Stimulated activated CD4-positive, alpha-beta T cell treated with anti-CD3 and anti-CD28 coated beads, Interleukin-2, amount 100 ng/mL, for 24 hours (primary cell): ENCODE measurements at places on chromosomes 16 and 17.

DNA sequence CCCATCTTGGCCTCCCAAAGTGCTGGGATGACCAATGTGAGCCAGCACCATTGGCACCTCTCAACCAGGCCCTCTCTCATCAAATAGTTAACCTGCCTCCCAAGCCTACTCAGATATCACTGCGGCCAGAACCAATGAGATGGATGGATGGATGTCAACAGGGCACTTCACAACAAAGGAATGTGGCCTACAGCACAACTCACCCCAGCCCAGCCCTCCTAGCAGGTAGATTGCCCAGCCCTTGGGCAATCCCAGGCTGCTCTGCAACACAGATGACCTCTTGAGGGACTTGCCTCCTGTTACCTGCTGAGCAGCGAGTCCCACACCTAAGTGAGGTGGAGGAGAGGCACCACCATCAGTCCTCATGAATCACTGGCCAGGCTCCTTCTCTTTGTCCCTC is 22.6 kb upstream of the KIFC3 start:
- DNase-seq, result no peak

DNA sequence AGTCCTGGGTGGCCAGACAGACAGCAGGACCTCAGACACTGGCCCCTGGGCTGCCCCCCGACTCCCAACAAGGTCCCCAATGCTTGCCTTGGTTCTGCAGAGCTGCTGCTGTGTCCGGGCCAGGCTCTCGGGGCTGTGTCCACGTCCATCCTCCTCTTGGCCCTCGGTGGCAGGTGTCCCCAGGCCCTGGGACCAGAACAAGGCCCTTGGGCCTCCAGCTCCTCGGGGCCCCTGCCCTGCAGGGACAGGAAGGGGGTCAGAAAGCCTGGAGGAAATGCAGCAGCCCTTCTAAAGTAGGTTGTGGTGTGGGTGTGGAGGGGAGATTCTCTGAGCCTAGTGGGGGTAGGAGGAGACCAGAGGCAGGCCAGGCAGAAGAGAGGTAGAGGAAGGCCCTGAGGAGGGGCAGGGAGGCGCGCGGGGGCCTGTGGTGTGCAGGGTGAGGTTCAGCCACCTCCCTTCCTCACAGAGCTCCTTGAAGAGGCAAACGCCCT is 2.5 kb upstream of the AXIN1 start:
- no peak for DNase-seq

GRCh38 chr16:3961449-3961849 is 80.9 kb upstream of the CREBBP start:
- no peak for DNase-seq

GRCh38 chr16:22216191-22216831 is 10.2 kb downstream of the EEF2K start:
- DNase-seq, result no peak

DNA sequence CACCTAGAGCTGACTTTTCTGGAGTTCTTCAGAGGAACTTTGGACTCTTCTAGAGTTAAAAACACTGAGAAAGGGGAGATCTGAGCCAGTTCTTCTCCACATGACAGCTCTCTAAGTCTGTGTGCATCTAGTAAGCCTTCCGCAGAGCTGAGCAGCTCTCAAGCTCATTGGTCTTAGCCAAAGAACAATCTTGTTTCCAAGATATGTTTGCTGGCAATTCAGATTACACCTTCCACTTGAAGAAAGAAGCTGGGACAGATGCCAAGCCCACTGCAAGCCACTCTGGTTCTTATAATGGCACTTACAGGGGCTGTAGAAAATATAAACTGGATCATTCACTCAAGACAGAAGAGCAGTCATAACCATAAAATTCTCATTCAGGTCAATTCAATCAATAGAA is 134.1 kb upstream of the TOX3 start:
- no peak for DNase-seq
